ENCODE measurements at places on chromosomes 1 and 21. TPM values are rescaled to one million over a fixed set of nuclear protein-coding genes. Genes with fewer than 3 reads are reported as not detected.

Gene EFNA1
- total RNA-seq = 25.4 TPM

Gene CELA2B
- total RNA-seq = 0.41 TPM

Gene TFF1
- not detected for total RNA-seq

Gene NVL
- total RNA-seq = 48.3 TPM

- DNase-seq = no peak
These were observed 150.9 kb downstream of the ZC3H11B start for GRCh38 chr1:219461981-219462400.

GRCh38 chr1:12346483-12347151 lies 116.8 kb downstream of the VPS13D start:
- no peak for DNase-seq

DNA sequence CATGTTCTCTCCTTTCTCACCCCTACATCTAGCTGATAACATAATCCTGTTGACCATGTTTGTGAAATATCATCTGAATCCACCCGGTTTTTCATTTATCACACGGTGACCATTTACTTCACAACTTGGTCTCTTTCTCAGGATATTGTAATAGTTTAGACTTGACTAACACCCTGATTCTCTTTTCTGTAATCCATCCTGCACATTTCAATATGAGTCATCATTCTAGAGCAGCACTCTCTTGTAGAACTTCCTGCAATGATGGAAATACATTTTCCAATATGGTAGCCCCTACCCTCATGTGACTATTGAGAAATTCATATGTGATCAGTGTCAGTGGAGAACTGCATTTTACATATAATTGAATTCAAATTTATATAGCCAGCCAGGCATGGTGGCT lies 2.3 kb upstream of the JAM2 start:
- no peak for DNase-seq

Measured in tongue (tissue), 3 donors.